Calu3 (cell line): ENCODE measurements at places on chromosomes 12 and 14.

- DNase-seq: no peak
- H3K27ac ChIP-seq: no peak overlapping the region
- H3K36me3 ChIP-seq: peaks cover 7% of the 10 kb centered on the region
Measured at GRCh38 chr12:19457561-19457960, 18.3 kb downstream of the AEBP2 start.

DNA sequence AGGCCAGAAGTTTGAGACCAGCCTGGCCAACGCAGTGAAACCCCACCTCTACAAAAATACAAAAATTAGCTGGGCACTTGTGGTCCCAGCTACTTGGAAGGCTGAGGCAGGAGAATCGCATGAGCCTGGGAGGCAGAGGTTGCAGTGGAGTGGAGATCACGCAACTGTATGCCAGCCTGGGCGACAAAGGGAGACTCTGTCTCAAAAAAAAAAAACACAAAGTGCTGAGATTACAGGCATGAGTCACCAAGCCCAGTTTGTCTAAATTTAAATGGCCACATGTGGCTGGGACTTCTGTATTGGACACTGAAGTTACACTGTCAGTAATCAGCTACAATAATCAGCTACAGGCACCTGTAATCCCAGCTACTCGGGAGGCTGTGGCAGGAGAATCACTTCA lies 100.9 kb upstream of the AEBP2 start:
- H3K27ac ChIP-seq: no peak overlapping the region
- no peaks in the 10 kb centered on the region for H3K4me1 ChIP-seq
- H3K36me3 ChIP-seq: peaks cover 3% of the 10 kb centered on the region

DNA sequence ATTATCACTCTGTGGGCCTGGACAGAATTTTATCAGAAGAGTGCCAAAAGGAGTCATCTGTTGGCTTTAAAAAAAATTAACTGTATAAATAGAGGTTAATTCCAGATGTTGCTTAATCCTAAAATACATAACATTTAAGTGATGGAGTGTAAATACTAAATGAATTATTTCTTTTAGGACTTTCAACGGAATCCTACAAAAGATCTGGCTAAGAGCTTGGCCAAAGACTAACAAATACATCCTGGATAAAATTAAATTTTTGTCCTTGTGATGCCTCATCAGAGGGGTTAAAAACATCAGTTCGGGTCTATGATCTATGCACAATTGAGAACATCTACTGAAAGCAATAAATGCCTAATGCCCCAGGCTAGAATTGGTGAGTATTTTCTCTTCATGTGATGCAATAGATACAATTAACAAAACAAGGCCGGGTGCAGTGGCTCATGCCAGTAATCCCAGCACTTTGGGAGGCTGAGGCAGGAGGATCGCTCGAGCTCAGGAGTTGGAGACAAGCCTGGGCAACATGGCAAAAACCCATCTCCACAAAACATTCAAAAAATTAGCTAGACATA lies 49.8 kb upstream of the RAP1B start:
- H3K27ac ChIP-seq: no peak overlapping the region
- DNase-seq: no peak
- H3K4me1 ChIP-seq: peaks cover 9% of the 10 kb centered on the region
- no peaks in the 10 kb centered on the region for H3K27me3 ChIP-seq
- H3K36me3 ChIP-seq: no peaks in the 10 kb centered on the region
- no peak overlapping the region for H3K4me3 ChIP-seq

DNA sequence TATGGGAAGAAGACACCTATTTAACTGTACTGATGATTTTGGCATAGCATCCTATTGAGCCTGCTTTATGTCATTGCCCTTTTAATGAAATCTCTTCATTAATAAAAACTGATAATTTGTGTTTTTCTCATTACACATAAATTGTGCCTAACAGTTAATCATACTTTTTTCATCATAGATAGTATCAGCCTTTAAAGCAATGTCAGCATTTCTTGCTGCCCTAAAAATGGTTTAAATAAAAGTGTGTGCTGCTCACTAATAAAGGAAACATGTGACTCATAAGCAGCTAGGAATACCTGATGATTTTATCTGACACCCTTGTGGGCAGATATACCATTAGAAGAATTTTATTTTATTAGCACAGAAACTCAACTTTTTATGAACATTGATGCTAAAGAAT lies 26.7 kb downstream of the TBK1 start:
- H3K27ac ChIP-seq: no peak overlapping the region
- H3K27me3 ChIP-seq: no peaks in the 10 kb centered on the region
- H3K4me3 ChIP-seq: no peak overlapping the region
- no peak for DNase-seq
- H3K4me1 ChIP-seq: no peaks in the 10 kb centered on the region

DNA sequence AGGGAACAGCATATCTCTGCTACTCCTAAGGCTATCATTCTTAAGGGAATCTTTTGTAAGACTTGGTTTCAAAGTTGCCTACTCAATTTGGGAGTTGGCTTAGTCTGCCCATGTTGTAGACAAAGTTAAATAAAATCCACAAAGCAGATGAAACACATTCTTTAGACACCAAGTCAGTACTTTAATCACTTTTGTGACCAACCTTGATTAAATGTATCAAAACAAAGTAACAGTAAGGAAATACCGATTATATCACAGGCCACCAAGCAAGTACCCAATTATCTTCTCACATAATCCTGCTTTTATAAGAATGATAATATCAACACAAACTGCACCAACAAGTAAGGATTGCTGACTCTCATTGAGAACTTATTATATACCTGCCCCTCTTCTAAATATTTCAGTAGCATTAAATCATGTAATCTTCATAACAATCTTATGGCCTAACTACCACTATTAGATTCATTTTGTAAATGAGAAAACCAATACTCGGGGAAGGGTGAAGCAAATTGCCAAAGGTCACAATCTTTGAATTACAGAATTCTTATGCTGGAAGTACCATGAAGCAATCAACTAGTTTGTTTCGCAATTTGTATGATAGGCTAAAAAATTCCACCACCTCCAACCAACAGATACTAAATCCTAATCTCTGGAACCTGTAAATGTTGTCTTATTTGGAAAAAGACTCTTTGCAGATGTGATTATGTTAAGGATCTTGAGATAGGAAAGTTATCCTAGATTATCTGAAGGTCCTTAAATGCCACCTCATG lies 12.6 kb upstream of the DIO2 start:
- no peaks in the 10 kb centered on the region for H3K4me1 ChIP-seq
- H3K27me3 ChIP-seq: no peaks in the 10 kb centered on the region
- H3K4me3 ChIP-seq: no peak overlapping the region

GRCh38 chr14:101961746-101962502 lies 2.4 kb upstream of the DYNC1H1 start:
- H3K4me3 ChIP-seq: no peak overlapping the region
- peaks cover 38% of the 10 kb centered on the region for H3K4me1 ChIP-seq
- peaks cover 27% of the 10 kb centered on the region for H3K36me3 ChIP-seq
- no peak overlapping the region for H3K27ac ChIP-seq
- no peak for DNase-seq

DNA sequence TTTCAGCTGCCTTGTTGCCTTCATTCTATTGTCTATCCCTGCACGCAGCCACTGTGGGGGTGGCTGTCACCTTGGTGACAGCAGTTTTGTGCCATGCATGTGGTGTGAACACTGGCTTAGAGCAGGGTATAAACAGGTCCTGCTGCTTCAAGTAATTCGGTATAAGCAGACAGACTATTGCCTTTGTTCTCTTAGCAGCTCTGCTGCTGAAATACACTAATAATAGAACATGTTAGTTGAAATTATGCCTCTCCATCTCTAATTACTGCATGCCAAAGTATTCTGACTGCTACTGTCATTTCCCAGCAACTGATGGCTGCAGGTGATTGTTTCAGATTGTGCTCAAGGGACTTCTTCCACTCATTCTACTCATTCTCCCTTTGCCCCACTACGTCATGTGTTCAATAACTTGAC lies 34.6 kb downstream of the PTPRO start:
- DNase-seq: no peak
- no peaks in the 10 kb centered on the region for H3K4me1 ChIP-seq
- H3K4me3 ChIP-seq: no peak overlapping the region
- H3K27me3 ChIP-seq: peaks cover 5% of the 10 kb centered on the region
- H3K27ac ChIP-seq: no peak overlapping the region
- H3K36me3 ChIP-seq: no peaks in the 10 kb centered on the region

- DNase-seq: peak; percentile 62
- H3K27me3 ChIP-seq: no peaks in the 10 kb centered on the region
- peaks cover 53% of the 10 kb centered on the region for H3K36me3 ChIP-seq
- no peak overlapping the region for H3K27ac ChIP-seq
- no peak overlapping the region for H3K4me3 ChIP-seq
Measured at GRCh38 chr12:118055144-118055557, 5.8 kb downstream of the WSB2 start.

DNA sequence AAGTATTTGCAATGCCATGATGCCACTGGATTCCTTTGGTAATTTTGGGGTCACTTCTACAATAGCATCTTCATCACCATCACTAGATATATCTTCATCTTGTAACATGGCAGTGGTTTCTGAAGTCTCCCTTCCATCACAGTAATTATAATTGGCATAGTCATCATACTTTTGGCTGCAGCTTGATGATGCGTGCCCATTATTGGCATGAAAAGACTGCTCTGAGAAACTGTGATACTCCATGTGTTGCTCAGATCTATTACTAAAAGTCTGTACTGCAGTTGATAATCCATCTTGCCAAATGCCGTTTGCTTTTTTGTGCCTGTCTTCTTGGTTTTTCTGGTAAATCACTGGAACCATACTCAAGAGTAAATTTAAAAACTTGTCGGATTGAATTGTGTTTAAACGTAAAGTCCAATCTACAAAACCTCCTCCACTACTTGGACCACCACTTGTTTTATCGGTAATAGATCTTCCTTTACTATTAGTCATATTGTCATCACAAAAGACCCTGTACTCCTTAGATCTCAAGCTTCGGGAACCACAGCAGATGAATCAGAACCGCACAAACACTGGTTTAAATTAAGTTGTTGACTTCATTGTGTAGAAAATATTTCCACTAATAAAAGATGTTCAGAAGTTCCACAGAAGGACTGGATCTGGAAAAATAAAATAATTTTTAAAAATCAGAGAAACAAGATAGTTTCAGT lies 29.9 kb downstream of the SLC41A2 start:
- H3K36me3 ChIP-seq: no peaks in the 10 kb centered on the region

- no peaks in the 10 kb centered on the region for H3K27me3 ChIP-seq
- H3K27ac ChIP-seq: no peak overlapping the region
Measured at GRCh38 chr12:83759906-83760305, 1073.2 kb downstream of the TMTC2 start.

GRCh38 chr14:97499790-97500481 lies 702.8 kb downstream of the VRK1 start:
- no peak for DNase-seq
- no peak overlapping the region for H3K27ac ChIP-seq
- no peaks in the 10 kb centered on the region for H3K27me3 ChIP-seq
- no peaks in the 10 kb centered on the region for H3K36me3 ChIP-seq
- no peak overlapping the region for H3K4me3 ChIP-seq
